Mammary epithelial cell (primary cell): ENCODE measurements at places on chromosomes 4 and X. TPM values are rescaled to one million over a fixed set of nuclear protein-coding genes. Genes with fewer than 3 reads are reported as not detected.

The GPM6B gene
- polyA plus RNA-seq: 152 TPM

The LEF1 gene
- polyA plus RNA-seq: 0.53 TPM

The SERPINA7 gene
- not detected for polyA plus RNA-seq

The TMEM144 gene
- 4.1 TPM for polyA plus RNA-seq

The CT45A1 gene
- polyA plus RNA-seq: not detected

The MAP7D2 gene
- 3.2 TPM for polyA plus RNA-seq

The PPP1R2C gene
- not detected for polyA plus RNA-seq

The RIBC1 gene
- polyA plus RNA-seq: 0.23 TPM

The SPANXA1 gene
- polyA plus RNA-seq: not detected

The PROM1 gene
- polyA plus RNA-seq: 0.10 TPM

The PLAC8 gene
- 10.4 TPM for polyA plus RNA-seq

The CLDN34 gene
- 0.09 TPM for polyA plus RNA-seq

The TKTL2 gene
- not detected for polyA plus RNA-seq

The SPARCL1 gene
- 0.01 TPM for polyA plus RNA-seq

The TMEM255A gene
- 0.43 TPM for polyA plus RNA-seq

The CXCL3 gene
- 9.0 TPM for polyA plus RNA-seq

The RS1 gene
- polyA plus RNA-seq: not detected

The UGT2B10 gene
- polyA plus RNA-seq: not detected

The PABPC4L gene
- polyA plus RNA-seq: 0.03 TPM

The IL15 gene
- polyA plus RNA-seq: 1.4 TPM

The NSUN7 gene
- not detected for polyA plus RNA-seq

The BEX5 gene
- not detected for polyA plus RNA-seq

The VSIG1 gene
- 1.6 TPM for polyA plus RNA-seq

The CYBB gene
- polyA plus RNA-seq: 0.05 TPM

The CENPVL1 gene
- polyA plus RNA-seq: not detected

The HDX gene
- 1.8 TPM for polyA plus RNA-seq

The STOX2 gene
- polyA plus RNA-seq: 1.8 TPM

The SORBS2 gene
- polyA plus RNA-seq: 3.6 TPM

The KCNE5 gene
- 0.27 TPM for polyA plus RNA-seq

The IGSF1 gene
- polyA plus RNA-seq: not detected

The GAGE12J gene
- polyA plus RNA-seq: not detected

The ASMT gene
- polyA plus RNA-seq: not detected

The SLC16A2 gene
- polyA plus RNA-seq: 39.1 TPM

The TNIP2 gene
- 22.9 TPM for polyA plus RNA-seq
